ENCODE measurements at places on chromosomes 3 and 15. TPM values are rescaled to one million over a fixed set of nuclear protein-coding genes. Genes with fewer than 3 reads are reported as not detected.

- no peak for DNase-seq
- no peaks in the 10 kb centered on the region for H3K27me3 ChIP-seq
- H3K36me3 ChIP-seq: no peaks in the 10 kb centered on the region
- peaks cover 28% of the 10 kb centered on the region for H3K4me1 ChIP-seq
- H3K27ac ChIP-seq: no peak overlapping the region
Observed at GRCh38 chr15:73989001-73989798, 2.9 kb downstream of the STOML1 start.

GRCh38 chr3:128252083-128252482 is 98.8 kb downstream of the EEFSEC start:
- H3K27me3 ChIP-seq: no peaks in the 10 kb centered on the region
- peaks cover 3% of the 10 kb centered on the region for H3K36me3 ChIP-seq
- H3K4me3 ChIP-seq: no peak overlapping the region
- H3K4me1 ChIP-seq: no peaks in the 10 kb centered on the region
- no peak for DNase-seq

DNA sequence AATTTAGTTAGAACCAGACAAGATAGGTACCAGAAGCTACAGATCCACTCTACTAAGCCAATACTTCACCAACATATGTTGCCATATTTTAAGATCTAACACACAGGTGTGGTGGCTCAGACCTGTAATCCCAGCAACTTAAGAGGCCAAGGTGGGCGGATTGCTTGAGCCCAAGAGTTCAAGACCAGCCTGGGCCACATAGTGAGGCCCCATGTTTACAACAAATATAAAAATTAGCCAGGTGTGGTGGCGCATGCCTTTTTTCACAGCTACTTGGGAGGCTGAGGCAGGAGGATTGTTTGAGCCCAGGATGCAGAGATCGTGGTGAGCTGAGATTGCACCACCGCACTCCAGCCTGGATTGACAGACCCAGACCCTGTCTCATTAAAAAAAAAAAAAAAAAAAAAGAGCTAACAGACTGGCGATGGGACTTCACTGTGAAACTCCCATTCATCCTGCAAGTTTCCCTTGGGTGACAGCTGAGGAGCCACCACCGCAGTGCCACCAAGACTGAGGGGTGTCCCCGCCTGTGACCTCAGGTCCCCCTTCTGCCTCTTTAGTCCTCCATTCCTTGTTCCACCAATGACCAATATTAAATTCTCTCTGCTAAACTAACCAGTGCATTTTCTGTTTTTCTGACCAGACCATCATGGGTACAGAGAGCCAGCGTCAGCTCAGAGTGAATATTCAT is 163.3 kb downstream of the OR4M2 start:
- no peak overlapping the region for H3K27ac ChIP-seq
- no peak for DNase-seq
- no peak overlapping the region for H3K4me3 ChIP-seq
- no peaks in the 10 kb centered on the region for H3K27me3 ChIP-seq

DNA sequence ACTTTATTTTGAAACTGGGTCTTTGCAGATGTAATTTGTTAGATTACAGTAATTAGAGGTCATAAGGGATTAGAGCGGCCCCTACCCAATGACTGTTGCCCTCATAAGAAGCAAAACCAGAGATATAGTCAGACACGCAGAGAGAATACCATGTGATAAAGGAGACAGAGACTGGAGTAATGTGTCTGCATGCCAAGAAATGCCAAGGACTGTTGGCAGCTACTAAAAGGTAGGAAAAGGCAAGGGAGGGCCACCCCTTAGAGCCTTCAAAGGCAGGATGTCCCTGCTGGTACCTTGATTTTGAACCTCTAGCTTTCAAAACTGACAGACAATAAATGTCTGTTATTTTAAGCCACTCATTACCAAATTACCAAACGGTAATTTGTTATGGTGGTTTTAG is 548.2 kb downstream of the FHIT start:
- no peaks in the 10 kb centered on the region for H3K27me3 ChIP-seq
- no peaks in the 10 kb centered on the region for H3K36me3 ChIP-seq
- H3K27ac ChIP-seq: no peak overlapping the region

- no peaks in the 10 kb centered on the region for H3K4me1 ChIP-seq
- no peak overlapping the region for H3K4me3 ChIP-seq
- no peaks in the 10 kb centered on the region for H3K27me3 ChIP-seq
- no peak overlapping the region for H3K27ac ChIP-seq
- DNase-seq: no peak
- H3K36me3 ChIP-seq: no peaks in the 10 kb centered on the region
Observed at GRCh38 chr3:154195620-154196356, 74.6 kb downstream of the ARHGEF26 start.

- no peak overlapping the region for H3K27ac ChIP-seq
- no peaks in the 10 kb centered on the region for H3K27me3 ChIP-seq
- no peak for DNase-seq
- H3K4me3 ChIP-seq: no peak overlapping the region
Observed at GRCh38 chr3:136343873-136344555, 93.9 kb downstream of the PCCB start.

- H3K4me1 ChIP-seq: no peaks in the 10 kb centered on the region
- no peak for DNase-seq
- no peaks in the 10 kb centered on the region for H3K27me3 ChIP-seq
- H3K4me3 ChIP-seq: no peak overlapping the region
Observed at GRCh38 chr3:138465925-138466324, 31.5 kb downstream of the ESYT3 start.

GRCh38 chr3:113268311-113268710 is 57.0 kb downstream of the BOC start:
- H3K4me3 ChIP-seq: no peak overlapping the region
- no peaks in the 10 kb centered on the region for H3K27me3 ChIP-seq
- H3K4me1 ChIP-seq: no peaks in the 10 kb centered on the region

DNA sequence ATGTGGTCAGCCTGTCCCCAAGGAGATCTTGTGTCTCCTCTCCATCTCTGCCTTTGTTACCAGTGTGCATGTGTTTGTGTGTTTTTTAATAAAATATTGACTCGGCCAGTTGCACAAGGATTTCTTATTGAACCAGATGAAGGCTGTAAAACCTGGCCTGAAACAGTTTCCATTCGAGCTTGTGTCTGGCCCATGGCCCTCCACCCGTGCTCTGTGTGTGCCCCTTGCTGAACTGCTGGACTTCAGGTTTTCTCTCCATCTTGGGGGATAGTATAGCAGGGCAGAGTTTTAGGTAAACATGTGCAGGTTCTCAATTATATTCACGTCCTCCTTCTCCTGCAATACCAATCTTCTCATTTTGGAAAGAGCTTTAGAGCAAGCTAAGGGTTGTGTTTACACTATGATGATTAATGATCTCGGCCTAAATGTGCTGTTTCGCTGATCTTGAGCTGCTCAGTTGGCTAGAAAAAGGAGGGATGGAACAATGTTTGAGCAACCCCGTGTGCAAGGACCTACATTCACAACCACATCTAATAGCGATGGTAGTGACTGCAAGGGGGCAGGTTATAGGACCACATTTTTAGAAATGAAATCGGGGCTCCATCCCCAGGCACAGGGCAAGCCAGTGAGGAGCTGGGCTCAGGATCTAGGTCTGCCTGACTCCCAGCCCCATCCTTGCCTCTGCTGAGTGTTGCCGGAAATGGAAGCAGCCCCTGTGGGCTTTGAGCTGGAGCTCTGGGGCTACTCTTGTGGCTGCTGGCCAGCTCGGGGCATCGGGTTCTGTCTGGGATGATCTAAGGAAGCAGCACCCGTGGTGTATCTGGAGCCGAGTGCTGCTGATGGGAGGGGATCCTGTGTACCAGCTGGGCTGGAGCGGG is 47.7 kb downstream of the CMTM6 start:
- peaks cover 58% of the 10 kb centered on the region for H3K4me1 ChIP-seq
- no peak for DNase-seq
- H3K4me3 ChIP-seq: no peak overlapping the region
- no peaks in the 10 kb centered on the region for H3K27me3 ChIP-seq
- H3K27ac ChIP-seq: no peak overlapping the region

DNA sequence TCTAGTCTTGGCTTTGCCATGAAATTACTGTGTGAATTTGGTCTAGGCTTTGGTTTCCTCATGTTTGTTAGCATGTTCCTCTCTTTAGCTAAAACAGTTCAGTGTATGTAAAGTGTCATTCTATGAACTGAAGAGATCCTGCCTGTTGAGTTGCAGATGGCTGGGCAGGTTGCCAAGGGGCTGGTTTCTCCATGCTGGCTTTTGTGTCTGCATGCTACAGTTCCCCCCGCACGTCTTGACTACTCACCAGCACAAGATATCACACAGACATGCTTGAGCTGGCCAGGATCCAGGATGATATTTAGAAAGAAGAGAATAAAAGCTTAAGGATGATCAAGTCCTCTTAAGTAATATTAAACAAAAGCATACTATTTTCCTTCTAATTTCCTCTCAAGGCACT is 90.2 kb downstream of the CERS3 start:
- H3K27me3 ChIP-seq: no peaks in the 10 kb centered on the region
- H3K27ac ChIP-seq: no peak overlapping the region
- H3K4me3 ChIP-seq: no peak overlapping the region
- no peaks in the 10 kb centered on the region for H3K36me3 ChIP-seq
- H3K4me1 ChIP-seq: no peaks in the 10 kb centered on the region
- DNase-seq: no peak

- H3K27ac ChIP-seq: no peak overlapping the region
- H3K4me1 ChIP-seq: no peaks in the 10 kb centered on the region
- no peak overlapping the region for H3K4me3 ChIP-seq
Observed at GRCh38 chr15:63876085-63876662, 42.4 kb upstream of the HERC1 start.

FGD5 gene
- not detected for total RNA-seq

SAMD7 gene
- not detected for total RNA-seq

PIGBOS1 gene
- 11.5 TPM for total RNA-seq

CLDN11 gene
- not detected for total RNA-seq

FETUB gene
- total RNA-seq: not detected

All from CD8-positive, alpha-beta memory T cell (primary cell).